ENCODE measurements at places on chromosomes 5 and 9.

GRCh38 chr9:83198371-83198770, 135.4 kb upstream of the RASEF start:
- no peak for DNase-seq

- no peak for DNase-seq
Measured at GRCh38 chr9:68793605-68794343, 88.7 kb downstream of the PIP5K1B start.

DNA sequence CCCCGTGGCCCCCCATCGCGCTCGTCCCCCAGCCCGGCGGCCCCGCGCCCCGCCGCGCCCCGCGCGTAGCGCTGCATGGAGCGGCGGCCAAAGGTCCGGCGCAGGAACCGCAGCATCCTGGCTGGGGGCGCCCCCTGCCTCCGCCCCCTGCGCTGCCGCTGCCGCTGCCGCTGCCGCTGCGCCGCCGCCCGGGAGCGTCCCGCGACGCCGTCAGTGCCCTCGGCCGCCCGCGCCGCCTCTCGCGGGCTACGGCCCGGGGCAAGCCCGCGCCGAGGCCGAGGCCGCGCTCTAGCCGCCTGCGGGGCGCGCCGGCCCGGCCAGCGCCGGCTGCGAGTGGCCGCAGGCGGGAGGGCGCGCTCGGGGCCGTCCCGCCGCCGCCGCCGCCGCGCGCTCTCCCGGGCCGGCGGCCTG, 523 bp downstream of the EPB41L4B start:
- no peak for DNase-seq

DNA sequence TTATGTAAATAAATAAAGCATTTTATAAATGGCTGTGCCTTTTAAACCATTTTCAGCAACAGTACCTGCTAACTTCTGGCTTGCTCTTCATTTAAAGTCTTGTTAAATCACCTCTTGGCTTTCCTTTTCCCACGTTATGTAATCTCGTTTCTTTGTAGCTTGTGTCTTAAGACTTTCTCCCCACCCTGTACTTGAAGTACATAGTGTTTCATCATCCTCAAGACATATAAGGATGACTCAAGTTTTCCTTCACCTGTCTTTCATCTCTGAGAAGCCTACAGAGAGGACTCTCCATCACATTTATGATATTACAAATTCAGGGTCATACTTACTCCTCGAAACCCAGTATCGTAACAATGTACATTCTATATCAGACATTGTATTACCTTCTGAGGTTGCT, 33.9 kb downstream of the PRELID2 start:
- no peak for DNase-seq

DNA sequence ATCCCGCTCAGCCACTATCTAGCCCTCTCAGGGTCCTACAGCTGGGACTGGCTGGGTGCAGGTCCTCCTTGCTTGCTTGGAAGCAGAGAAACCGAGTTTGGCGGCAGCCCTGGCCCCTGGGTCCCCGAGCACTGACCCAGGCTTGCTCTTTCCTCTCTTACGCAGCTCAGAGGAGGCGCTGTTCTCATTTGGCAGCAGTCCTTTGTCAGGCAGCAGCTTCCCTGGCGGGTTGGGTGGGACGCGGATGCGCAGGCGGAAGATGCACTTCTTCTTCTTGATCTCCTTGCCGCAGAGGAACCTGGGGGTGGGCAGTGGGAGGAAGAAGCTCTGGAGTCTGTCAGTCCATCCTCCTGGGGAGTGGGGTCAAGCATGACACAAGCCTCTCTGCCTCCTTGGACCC, 14.5 kb downstream of the PHF19 start:
- DNase-seq = no peak

- no peak for DNase-seq
Measured at GRCh38 chr5:6228257-6229250, 149.8 kb downstream of the MED10 start.

GRCh38 chr9:135154050-135154615, 66.7 kb downstream of the OLFM1 start:
- DNase-seq = no peak

GRCh38 chr5:142473038-142473437, 148.2 kb upstream of the SPRY4 start:
- DNase-seq = no peak

GRCh38 chr9:14722391-14723035, at the start of gene CER1:
Gene CER1, minus strand, starts transcription at chr9:14722733. Its CDS starts 61 bp downstream, at chr9:14722672.
- no peak for DNase-seq

DNA sequence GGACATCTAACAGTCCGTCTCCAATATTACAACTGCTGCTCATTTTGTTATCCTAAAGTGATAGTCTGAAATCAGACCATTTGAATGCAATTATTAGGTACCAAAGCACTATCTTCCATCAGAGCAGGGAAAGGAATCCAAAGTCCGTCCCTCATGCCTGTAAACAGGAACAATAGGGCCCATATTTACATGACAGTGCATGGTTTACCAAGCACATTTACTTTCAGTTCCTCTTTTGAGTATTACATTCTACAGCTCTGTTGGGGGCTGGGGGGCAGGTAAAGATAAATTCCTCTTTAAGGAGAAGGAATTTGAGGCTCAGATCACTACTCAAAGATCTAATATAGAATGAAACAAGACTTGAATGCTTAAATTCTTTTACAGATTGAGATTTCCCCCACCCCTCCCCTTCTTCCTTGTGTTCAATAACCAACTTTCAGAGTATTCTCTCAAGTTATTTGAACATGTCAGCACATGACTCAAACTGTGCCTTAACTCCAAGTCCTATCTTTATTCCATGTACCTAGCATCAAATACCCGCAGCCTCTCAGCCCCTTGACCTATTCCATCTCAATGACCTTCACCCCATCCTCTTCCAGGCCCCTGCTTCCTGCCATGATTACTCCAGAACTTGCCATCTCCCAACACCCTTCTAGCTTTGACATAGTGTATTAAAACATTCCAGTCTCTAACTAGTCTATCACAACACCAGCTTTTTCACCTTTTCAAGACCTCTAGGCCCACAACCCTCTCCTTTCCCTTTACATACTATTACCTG, 71.0 kb downstream of the BRINP1 start:
- DNase-seq = no peak

DNA sequence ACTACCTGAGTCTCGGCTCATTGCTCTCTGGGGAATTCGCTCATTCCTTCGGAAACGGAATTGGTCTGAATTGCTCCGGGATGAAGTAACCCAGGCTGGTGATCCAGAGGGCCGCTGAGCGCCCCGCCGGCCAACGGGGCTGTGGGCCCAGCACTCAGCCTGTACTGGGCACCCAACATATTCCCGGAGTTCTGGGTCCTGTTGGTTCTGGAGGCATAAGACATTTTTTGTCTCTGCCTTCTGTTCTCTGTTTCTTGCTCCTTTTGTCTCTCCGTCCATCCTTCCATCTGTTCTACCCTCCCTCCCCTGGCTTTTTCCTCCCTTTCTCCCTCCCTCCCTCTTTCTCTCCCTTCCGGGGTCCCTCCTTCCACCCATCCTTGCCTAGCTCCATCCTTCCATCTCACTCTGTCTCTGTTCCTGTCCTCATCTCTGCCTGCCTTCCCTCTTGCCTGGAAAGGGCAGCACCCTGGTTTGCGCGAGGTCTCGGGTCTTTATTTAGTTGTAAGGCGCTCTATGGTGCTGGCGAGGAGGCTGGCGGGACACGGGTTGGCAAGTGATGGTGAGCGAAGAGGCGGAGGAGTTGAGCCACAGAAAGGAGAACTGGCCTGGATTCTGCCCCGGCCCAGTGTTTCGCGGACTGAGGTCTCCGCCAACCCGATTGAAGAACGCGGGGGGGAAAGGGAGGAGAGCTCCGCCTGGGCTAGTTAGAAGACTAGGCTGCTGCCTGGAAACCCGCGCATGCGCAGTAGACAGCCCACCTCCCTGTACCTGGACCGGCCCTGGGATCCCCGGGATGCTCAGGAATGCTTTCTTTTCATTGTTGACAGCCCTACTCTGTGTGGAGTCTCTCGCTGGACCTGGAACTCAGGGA, 1468.0 kb downstream of the FOXD4L5 start:
- peak; percentile 81 for DNase-seq

- DNase-seq = no peak
Measured at GRCh38 chr5:20470997-20471396, 483.0 kb upstream of the CDH18 start.

- DNase-seq = no peak
Measured at GRCh38 chr5:79707535-79707934, 17.9 kb downstream of the CMYA5 start.

GRCh38 chr9:117073071-117073470, 341.8 kb downstream of the ASTN2 start:
- DNase-seq = no peak

DNA sequence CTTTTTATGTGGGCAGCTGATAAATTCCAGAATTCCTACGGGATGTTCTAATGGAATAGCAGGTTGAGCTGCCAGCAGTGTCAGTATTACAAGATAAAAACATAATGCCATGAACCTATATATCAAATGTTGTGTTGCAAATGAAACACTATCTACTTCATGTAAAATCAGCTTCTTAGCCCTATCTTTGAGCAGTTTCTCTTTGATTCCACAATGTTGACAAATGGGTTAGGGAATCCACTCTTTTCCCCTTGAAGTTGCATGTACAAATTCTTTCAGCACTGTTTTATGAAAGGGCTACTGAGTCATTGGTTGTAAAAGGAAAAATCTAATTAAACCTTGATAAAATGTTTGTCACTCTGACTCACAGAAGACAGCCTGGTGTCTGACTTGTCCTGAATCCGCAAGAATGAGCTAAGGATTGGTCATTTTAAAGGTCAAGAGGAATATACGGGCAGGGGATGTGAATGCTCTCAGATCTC, 950.6 kb upstream of the NUDT12 start:
- DNase-seq = no peak

GRCh38 chr5:143161885-143162540, 241.5 kb downstream of the NR3C1 start:
- DNase-seq = no peak
